Left cardiac atrium (tissue), 4 donors: ENCODE measurements at places on chromosomes 7 and 10.

GRCh38 chr7:27193335-27194001 is 6.4 kb downstream of the HOXA13 start:
- no peak for DNase-seq

DNA sequence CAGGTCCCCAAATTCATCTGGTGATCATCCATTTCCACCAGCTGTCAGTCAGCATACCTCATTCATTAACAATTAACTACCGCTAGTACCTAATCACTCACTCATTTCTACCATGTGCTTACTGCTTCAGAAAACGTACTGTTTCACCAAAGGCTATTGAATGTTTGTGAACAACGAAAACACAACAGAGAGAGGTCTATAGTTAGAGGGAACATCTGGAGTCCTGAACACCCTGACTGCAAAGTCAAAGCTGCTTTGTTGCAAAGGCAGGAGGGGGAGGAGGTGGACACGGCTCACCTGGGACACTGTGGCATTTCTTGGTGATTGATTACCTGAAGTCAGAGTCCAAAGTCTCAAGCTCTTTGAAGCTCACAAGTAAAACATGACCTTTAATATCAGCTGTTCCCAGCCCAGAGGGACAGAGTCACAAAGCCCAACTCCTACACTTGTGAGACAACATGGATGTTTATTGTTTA is 342.3 kb upstream of the ADARB2 start:
- DNase-seq = no peak

DNA sequence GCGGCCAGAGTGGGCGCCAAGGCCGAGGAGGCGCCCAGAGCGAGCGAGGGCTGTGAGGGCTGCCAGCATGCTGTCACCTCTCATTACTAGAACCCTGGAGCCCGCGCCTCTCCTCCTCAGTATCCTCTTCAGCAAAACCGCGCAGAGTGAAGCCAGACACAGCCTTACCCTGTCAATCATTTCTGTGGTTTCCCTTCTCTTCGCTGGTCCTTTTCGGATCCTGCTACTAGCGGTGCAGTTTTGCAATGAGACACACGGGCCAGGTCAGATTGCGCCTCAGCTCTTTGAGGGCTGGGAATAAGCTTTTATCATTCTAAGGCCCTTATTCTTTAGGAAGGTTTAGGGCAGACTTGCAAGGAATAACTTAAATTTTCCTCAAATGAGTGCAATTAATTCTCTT is 55.5 kb upstream of the FAM171A1 start:
- DNase-seq = no peak

GRCh38 chr10:125691160-125691981 is 8.4 kb upstream of the TEX36 start:
- no peak for DNase-seq

DNA sequence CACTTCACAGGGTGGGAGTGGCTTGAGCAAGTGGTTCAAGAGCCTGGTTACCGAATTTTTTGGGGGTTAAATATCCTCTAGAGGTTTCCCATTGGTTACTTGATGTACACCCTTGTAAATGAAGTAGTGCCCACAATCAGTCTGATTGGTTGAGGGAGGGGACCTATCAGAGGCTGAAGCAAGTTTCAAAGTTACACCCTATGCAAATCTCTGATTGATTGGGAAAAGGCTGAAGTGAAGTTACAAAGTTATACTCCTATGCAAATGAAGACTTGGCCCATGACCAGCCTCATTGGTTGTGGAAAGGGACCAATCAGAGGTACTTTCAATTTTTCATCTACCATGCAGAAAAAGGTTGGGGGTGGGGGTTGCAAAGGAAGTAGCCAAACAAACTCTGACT is 34.7 kb downstream of the UBE2D4 start:
- DNase-seq = no peak

DNA sequence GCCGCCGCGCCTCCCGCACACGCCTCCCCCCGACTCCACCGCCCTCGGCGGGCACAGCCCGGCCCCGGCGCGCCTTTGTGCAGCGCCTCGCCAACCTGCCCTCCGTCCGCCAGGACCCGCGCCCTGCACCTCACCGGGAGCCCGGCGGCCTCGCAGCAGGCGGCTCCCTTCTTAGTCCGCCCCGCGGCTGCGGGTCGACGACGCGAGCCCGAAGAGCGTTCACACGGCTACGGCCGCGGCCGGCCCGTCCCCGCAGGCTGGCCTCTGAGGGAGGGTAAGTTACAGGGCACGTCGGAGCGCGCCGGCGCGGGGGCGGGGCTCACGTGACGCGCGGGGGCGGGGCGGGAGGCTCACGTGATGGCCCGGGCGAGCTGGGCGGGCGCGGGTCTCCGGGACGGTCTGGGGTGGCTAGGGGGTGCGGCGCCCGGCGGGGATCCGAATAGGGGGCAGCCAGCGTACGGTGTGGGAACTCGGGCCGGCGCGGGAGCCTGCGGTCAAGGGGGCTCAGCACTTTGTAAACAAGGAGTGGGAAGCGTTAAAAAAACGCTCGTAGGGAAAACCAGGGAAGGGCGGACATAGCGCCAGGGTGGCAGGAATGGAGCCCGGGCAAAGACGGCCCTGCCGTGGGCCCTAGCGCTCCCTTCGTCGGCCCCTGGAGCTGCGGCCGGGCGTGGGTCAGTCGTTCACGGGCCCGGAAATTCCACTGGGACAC is at the start of gene ARHGAP12:
TSS of gene ARHGAP12 (minus strand) at position 283 of the 712 bp plus-strand sequence. CDS start 19,976 bp downstream, outside the sequence.
- DNase-seq = peak; percentile 92

GRCh38 chr10:31294558-31294957 is 24.5 kb upstream of the ZEB1 start:
- DNase-seq = no peak

DNA sequence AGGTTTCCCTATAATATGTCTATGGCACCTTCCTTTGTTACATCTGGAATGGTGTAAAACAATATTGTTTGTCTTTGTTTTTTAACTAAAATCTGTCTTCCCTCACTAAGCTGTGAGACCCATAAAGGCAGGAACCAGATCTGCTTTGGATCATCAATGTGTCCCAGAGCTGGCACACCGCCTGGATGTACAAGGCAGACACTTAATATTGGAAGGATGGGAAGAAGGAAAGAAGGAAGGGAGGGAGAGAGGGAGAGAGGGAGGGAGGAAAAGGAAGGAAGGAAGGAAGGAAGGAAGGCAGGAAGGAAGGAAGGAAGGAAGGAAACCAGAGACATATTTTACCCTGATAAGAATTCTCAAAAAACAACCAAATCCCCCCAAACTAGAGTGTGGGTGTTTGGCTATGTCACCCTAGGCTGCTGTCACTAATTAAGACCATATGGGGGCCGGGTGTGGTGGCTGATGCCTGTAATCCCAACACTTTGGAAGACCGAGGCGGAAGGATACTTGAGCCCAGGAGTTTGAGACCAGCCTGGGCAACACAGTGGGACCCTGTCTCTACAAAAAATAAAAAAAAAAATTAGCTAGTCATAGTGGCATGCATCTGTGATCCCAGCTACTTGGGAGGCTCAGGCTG is 59.6 kb downstream of the SH3PXD2A start:
- no peak for DNase-seq

GRCh38 chr10:132859084-132859855 is 73.3 kb upstream of the NKX6-2 start:
- no peak for DNase-seq

GRCh38 chr10:64508029-64508661 is 986.9 kb downstream of the REEP3 start:
- DNase-seq = no peak

DNA sequence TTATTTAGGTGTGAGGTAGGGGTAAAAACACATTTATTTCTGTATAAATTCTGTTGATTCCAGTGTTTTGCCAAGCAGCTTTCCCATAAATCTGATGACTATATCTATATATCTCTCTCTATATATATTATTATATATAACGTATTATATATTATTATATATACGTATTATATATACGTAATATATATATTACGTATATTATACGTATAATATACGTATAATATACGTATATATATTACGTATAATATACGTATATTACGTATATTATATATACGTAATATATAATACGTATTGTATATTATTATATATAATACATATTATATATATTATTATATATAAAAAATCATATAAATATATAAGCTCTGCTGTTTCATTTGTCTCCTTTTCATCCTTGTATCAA is 163.5 kb downstream of the GPR158 start:
- no peak for DNase-seq

- no peak for DNase-seq
Measured at GRCh38 chr7:115066050-115066449, 144.2 kb downstream of the MDFIC start.

- DNase-seq = no peak
Measured at GRCh38 chr10:104589871-104590270, 51.2 kb upstream of the SORCS3 start.

- peak; percentile 99 for DNase-seq
Measured at GRCh38 chr10:102502029-102502336, 529 bp downstream of the ACTR1A start.

GRCh38 chr10:11670381-11670780 is 58.9 kb upstream of the USP6NL start:
- DNase-seq = no peak

DNA sequence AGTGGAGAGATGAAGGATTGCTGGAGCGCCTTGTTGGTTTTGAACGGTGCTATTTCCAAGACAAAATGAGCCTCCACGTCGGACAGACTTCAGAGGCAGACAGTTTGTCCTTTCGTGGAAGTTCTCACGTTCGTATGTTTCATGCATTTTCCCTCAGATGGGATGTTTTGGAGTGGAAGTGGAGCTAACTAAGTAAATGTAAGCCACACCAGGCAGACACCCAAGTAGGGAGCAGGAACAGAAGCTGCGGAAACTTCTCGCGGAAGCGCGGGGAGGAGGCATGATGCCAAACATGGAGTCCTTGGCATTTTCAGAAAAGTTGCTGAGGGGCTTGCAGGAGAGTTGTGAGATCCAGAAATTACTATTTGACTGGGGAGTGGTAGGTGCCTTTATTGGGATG is 145.6 kb upstream of the PRR15 start:
- no peak for DNase-seq

GRCh38 chr7:136058546-136058945 is 81.4 kb upstream of the MTPN start:
- DNase-seq = no peak

DNA sequence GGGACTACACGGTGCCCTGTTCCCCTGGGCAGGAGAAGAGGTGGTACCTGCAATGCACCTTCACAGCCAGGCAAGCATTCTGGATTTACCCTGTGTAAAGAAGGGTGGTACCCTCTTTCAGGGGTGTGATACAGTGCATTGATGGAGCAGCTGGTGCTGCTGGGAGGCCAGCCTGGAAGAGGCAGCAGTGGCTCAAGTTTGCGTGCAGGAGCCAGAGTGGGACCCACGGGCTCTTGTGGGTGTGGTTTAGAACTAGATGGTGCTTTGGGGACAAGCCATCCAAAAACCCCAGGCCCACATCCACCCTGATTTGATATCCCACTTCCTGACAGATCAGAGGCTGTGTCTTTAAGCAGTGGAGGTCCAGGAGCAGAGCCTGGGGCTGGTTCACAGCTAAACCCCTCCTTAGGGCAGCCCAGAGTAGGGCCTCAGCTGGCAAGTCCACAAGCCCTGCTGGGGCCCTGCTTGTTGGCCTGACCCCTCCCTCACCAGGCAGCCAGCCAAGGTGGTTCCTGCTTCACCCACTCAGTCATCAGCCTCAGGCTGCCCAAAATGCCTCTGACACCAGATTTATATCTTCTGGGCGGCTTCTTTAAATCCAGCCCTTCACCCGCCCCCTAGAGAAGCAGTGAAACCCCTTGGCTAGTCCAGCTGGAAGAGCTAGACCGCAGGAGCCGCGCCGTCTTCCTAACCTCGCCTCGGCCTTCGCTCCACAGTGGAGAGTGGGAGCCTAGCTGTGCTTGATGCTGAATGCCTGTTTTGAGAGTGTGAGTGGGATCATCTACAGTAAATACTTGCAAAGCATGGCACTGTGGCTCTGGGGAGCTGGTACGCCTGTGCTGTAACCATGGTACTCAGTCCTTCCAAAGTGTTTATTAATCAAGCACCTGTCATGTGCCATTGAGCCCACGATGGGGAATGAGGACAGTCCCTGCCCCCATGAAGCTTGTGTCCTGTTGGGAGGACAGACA is 1.4 kb upstream of the ASIC3 start:
- DNase-seq = peak; percentile 51

GRCh38 chr10:104109908-104110662 is 11.9 kb upstream of the SFR1 start:
- no peak for DNase-seq

GRCh38 chr10:123560301-123561140 is 105.6 kb upstream of the GPR26 start:
- DNase-seq = no peak

DNA sequence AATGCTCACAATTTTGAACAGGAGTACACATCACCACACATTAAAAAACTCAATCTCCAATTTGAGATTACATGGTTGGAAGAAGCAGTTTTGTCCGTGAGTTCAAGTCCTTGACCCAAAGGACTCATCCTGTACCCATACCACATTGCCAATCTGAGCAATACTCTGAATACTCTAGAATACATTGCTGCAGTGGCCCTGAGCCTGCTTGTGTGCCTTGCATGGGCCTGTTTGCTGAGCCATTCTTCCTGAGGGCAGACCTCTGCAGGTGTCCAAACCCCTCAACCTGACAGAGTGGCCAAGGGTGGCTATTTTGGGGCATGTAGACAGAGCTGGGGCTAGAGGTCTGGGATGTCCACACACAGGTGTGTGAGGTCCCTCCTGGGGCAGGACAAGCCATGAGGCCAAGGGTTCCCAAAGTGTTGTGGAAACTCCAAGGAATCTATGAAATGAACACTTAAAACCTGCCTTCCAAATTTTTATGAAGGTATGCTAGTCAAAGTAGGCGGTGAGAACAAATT is 15.5 kb downstream of the AGMO start:
- DNase-seq = no peak

DNA sequence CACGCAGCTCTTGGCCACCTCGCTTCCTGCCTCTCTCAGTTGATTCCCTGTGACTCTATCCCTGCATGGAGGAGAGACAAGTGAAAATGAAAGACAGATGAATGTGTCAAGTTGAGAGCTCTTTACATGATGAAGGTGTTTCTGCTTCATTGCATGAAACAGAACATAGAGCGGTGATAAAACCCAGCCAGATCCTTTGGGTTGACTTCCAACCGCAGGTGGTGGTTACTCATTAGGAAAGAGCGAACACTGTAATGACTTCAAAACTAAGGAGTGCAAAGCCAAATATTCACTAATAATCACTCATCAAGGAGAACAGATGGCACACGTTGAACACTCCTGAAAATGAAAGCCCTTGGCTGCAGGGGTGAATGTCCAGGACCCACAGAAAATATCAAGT is 31.8 kb upstream of the WDR11 start:
- DNase-seq = no peak
